ENCODE measurements at places on chromosomes 2 and 18.

DNA sequence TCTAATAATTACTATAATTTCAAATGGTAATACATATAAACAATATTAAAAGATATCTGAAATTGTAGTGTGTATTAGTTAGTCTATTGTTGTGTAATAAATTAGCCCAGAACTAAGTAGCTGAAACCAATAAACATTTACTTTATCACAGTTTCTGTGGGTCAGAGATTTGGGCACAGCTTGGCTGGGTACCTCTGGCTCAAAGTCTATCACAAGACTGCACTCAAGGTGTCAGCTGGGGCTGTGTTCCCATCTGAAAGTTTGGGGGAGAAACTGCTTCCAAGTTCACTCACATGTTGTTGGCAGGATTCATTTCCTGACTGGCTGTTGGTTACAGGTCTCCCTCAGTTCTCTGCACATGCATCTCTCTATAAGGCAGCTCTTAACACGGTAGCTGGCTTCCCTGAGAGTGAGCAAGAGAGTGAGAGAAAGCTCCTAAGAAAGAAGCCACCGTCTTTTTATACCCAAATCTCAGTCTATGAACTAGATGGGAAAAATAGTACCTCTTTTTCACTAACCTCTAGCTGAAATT lies 25.6 kb upstream of the WIPF1 start:
- no peak for DNase-seq

GRCh38 chr2:230422149-230422548 lies 6.1 kb downstream of the SP100 start:
- DNase-seq = no peak

DNA sequence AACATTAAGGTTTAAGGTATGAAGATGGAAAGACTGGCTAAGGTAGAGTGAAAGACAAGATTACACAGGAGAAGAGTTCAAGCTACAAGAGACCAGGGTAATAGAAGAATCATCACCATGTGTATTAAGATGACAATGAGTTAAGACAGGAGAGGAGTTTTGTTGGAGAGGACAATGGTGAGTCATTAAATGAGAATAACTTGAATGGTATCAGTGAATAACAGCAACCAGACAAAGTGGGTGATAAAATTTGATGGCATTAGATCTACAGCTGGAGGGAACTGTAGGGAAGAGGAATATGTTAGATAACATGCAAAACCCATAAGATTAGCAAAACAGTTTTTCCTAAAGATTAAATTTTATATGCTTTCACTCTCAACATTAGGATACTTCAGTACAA lies 18.8 kb upstream of the ENOSF1 start:
- no peak for DNase-seq

DNA sequence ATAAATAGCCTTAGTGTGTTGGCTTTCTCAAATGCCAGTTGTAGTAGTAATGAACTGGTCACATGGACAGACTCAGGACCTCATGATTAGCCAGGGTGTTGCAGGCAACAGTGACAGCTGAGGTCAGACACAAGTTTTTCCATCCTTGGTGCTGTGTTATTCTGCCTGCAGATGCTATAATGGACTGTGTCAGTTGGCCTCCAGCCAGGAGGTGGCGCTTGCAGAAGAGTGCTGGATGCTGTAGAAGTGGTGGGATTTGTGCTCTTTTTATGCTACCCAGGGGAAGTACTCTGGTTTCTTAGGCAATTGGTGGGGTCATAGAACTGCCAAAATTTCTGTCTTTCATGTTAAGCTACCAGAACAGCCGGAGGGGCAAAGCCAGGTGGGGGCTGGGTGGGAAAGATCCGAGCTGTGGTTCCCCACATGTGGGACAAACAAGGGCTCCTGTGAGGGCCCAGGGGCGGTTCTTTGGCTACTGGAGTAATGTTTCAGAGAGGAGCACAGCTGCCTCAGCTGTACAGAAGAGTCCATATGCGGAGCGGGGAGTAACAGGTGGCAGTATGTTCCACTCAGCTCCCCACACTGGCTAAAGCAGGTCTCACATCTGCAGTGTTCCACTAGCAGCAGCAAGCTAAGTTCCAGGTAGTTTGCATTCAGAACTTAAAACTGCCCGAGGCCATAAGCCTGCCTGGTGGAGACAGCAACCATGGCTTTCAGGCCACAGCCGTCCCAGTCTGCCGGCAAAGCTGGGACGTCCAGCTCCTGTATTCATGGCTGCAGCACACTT lies 104.4 kb downstream of the GULP1 start:
- DNase-seq = no peak

DNA sequence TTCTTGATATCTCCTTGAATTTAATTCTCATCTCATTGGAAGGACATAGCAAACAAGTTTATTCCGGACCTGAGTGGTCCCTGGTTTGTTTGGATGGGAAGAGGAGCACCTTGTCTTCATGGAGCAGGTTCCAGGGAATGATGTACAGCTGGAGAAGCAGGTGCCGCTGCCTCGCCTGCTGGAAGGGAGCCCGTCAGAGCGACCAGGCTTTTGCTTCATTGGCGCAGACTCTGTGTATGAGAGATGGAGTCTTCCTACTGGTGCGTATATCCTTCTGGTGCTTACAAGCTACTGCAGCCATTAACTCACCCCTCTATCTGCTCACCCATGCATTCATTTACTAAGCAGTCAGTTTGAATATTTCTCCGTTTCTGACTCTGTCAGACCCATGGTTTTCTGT lies 11.6 kb upstream of the ALLC start:
- no peak for DNase-seq

DNA sequence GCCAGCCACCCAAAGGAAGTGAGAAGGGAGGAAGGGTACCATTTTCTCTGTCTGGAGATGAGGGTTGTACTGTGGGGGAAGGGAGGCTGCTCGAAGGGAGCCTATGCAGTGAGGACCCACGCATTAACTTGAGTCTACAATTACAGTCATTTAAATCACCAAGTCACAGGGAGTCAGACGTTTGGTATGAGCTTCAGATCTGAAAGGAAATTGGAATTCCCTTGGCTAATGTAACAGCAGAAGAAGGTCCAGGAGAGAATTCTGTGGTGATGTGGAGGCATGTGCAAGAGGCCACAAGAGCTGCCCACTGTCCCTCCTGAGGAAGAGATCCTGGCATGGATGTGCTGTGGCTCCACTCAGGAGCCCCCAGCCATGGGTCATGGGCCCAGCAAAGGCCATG lies 22.5 kb downstream of the DAPL1 start:
- no peak for DNase-seq

DNA sequence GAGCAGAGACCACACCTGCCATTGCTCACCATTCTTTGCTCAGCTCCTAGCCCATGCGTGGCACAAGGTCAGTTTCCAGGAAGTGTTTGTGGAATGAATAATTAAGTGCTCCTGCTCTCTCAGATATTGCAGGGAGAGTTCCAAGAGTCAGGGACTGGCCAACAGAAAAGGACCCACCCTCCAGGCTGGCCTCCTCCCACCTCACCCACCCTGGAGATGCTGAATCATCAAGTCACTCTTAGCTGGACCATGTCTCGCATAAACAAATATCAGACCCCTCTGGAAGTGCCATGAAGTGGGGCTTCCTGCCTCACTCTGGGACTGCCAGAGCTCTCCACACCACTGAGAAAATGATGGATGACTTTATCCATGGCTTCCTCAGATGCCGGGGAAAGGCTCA lies 256.0 kb downstream of the TNS1 start:
- DNase-seq = no peak

GRCh38 chr2:119126650-119127049 lies 31.9 kb downstream of the C1QL2 start:
- no peak for DNase-seq

GRCh38 chr2:106749823-106750222 lies 136.1 kb downstream of the ST6GAL2 start:
- DNase-seq = no peak

GRCh38 chr2:109171444-109172334 lies 42.7 kb downstream of the SH3RF3 start:
- DNase-seq = no peak

- no peak for DNase-seq
These were observed 258.5 kb downstream of the DOK6 start for GRCh38 chr18:69659142-69659651.

DNA sequence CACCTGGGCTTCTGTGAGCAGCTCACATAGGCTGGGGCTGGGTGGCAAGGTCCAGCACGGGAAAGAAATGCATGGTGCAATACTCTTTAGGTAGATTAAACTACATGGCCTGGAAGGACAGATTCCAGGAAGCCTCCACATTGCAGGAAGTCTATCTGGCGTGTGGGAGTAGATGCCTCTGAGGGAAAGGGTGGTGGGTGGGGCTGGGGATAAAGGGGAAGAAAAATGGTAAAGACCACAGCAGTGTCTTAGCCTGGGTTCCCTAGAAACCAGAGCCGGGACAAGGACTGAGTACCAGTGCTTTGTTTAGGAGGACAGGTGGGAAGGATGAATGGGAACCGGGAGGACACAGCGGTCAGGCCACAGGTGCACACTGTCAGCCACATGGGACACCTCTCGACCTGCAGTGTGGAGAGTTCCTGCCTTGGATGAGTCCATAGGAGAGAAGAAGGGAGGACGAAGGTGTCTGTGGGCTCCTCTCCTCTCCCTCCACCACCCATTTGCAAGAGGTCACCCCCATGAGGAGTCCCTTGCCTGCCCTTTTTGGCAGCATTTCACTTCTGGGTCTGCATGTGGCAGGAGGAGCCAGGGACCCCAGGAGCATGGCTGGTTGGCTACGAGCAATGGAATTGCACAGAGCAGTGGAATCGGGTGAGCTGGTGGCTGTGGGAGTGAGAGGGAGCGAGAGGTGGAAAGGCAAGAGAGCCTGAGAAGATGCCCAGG lies 91.5 kb upstream of the HS6ST1 start:
- no peak for DNase-seq

- DNase-seq = no peak
These were observed 496.7 kb downstream of the STK39 start for GRCh38 chr2:167750675-167751074.

DNA sequence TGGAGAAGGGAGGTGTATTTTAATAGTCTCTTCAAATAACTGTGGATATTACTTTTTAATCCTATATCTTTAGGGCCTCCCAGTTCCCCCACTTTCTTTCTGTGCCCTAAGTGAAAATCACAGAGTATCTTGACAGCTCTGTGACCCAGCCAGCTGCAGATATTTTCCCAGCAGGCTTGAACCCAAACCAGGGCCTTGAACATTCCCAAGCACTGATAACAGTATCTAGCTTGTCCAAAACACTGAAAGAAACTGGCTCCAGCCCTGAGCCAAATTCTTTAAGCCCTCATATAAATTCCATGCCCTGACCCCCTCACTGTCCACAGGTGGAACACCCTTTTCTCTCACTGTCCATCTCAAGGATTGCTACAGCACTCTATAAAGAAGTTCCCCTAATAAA lies 388.1 kb upstream of the CHAC2 start:
- no peak for DNase-seq

DNA sequence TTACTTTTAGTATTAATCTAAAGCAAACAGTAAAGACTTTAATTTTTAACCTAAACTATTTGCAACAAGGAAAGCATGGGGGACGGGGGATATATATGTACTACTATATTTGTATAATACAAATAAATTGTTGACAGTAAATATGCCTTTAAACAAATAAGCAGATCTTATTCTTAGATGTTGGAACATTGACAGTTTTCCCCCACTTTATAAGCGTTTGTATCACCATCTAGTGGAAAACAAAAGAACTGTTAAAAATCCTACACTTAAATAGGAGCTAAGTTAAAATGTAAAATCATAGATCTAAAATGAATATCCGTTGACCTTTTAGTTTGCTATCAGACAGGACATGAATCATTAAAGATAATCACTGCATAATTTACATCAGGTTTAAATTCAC lies 50.0 kb downstream of the RBBP8 start:
- no peak for DNase-seq

GRCh38 chr2:105875241-105875640 lies 130.5 kb downstream of the NCK2 start:
- DNase-seq = no peak

DNA sequence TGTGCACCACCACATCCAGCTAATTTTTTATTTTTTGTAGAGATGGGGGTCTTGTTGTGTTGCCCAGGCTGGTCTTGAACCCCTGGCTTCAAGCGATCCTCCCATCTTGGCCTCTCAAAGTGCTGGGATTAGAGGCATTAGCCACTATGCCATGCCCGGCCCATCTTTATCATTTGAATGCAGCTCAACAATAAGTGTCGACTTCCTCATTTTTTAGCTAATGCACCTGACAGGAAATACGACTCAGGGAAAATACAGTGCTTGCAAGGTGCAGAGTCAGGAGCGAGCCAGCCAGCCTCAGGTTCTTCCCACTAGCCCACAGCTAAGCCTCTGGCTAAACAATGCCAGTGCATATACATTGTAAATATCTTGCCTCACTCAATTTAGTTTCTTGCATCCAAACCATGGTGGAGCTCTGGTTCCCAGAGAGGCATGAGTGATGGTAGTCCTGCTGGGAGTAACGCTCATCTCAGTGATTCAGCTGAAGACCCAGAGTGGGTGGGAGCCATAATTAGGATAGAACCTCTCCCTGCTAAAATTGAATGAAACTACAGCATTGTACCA lies 135.0 kb downstream of the TGIF1 start:
- DNase-seq = no peak

DNA sequence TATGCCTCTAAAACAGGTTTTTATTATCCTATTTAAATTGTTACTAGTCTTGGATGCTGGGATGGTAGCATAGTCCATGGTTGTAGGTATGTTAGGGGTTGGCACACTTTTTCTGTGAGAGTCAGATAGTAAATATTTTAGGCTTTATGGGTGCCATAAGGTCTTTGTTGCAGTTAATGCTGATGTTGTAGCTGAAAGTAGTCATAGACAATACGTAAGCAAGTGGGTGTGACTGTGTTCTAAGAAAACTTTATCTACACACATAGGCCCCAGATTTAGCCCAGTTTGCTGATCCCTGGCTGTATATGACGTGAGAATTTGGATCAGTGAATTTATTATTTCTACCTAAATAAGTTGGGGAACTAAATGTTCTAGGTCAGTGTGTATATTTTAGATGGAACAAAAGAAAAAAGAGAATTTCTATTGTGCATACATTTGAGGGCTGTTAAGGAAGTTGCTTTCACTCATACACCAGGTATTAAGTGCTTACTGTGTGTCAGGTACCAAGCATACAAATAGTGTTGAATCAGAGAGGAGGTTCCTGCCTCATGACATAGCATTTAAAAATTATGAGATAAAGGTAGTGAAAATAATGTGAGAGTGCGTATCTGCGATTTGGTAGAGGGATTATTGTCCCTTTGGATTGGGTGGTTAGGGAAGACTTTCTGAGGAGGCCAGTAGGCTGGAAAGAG lies 39.4 kb downstream of the AGFG1 start:
- DNase-seq = no peak

- no peak for DNase-seq
These were observed 2.0 kb upstream of the CAPN14 start for GRCh38 chr2:31219131-31219969.

- no peak for DNase-seq
These were observed 22.6 kb downstream of the MTX2 start for GRCh38 chr2:176291809-176292283.
